ENCODE measurements at places on chromosomes 1 and 21.

- peak; percentile 40 for DNase-seq
These were observed 70.0 kb downstream of the PLD5 start for GRCh38 chr1:242454262-242455051.

DNA sequence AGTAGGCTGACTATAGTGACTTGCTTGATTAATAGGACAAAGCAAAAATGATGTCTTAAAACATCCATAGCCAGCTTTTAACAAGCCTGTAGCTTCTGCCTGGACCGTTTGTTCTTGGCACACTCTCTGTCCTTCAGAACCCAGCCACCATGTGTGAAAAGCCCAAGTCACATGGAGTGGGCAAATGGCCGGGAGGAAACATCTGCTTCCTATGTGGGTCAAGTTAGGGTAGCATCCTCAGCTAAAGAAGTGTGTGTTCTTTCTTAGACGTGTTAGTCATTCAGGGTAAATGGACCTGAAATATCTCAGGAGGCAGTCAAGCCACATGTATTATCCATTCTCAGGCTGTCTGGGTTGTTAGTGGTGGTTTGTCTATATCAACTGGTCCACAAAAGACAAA is 23.4 kb downstream of the RD3 start:
- no peak for DNase-seq

DNA sequence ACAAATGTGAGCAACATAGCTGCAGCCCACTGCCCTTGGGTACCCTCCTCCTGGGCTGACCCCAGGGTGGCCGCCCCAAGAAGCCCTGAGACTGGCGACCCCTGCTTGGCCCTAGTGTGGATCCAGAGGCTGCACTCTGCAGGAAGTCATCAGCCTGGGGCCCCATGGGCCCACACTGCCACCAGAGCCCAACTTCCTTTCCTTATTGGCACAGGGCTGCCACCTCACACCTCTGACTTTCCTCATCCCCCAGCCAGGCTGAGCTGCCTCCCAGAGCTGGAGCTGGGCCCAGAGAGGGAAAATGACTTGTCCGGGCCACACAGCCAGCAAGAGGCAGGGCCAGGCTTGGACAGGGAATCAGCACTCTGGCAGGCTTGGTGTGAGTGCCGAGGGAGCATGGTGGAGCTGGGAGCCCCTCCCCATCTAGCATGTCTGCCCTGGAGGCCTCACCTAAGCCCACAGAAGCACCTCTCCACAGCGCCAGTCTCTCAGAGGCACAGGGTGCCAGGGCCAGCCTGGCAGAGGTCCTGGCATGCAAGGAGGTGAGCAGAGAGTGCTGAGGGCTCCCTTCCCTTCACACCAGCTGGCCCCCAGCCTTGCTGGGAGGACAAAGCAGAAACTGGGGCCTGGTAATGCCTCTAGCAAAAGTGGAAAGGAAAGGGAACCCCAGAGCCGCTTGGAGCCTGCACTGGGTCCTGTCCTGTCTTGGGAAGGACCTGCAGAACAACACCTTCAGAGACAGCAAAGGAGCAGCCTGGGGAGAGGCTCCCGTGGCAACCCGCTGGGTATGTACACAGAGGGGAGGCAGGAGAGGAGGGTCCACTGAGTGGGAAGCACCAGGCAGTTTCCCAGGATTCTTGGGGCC is 3.2 kb downstream of the RAP1GAP start:
- DNase-seq = no peak

- DNase-seq = no peak
These were observed 785 bp downstream of the ZNF697 start for GRCh38 chr1:119647228-119647733.

- no peak for DNase-seq
These were observed 478 bp downstream of the MAD2L2 start for GRCh38 chr1:11680270-11681070.

All from SHP77 treated with DMSO at 0.1 percent for 48 hours (cell line).